ENCODE measurements at places on chromosomes 2 and 18.

DNA sequence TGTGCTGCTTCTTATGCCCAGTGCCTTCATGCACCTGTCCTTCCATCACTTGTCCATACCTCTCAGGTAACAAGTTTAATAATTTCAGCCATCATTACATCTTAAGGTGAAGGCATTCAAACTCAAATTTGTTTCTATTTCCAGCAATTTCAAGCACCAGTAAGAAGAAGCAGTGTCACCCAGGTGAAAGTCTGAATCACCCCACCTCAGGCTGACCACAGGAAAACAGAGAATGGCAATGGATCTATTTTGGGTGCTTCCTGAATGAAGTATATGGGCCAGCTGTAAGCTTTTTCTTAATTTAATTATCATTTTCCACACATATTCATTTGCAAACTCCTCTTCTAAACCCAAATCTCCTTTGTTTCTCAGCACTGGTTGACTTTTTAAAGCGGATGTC, 372.7 kb upstream of the SOX11 start:
- no peak for DNase-seq

DNA sequence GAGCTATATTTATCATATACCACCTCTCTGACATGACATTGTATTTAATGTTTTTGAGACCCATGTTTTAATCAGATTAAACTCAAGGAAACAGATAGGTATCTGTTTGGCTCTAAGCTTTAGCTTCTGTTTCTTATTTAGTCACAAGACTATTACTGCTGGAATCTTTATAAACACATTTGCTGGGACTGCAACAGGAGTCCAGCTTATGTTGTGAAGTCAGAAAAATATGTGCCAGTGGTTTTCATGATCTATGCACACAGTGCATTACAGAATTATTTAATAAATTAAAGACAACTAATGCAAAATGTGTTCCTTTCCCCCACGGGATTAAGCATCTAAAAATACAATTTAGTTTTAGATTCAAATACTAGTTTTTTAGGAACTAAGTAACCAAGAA, 338.9 kb downstream of the ZEB2 start:
- no peak for DNase-seq

DNA sequence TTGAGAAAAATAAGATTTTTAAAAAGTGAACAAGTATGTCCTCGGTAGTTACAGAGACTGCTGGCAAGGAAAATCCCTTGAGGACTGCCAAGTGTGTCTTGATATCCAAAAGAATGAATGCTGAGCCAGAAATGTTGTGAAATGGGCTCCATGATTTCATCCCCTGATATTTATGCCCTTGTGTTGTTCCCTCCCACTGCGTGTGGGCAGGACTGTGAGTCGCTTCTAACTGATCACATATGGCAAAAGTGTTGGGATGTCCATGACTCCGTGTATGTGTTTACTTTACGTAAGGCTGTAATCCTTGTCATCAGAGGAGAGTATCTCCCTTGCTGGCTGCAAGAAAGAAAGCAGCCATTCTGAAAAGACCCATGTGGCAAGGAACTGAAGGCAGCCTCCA, 285.1 kb downstream of the SS18 start:
- no peak for DNase-seq

DNA sequence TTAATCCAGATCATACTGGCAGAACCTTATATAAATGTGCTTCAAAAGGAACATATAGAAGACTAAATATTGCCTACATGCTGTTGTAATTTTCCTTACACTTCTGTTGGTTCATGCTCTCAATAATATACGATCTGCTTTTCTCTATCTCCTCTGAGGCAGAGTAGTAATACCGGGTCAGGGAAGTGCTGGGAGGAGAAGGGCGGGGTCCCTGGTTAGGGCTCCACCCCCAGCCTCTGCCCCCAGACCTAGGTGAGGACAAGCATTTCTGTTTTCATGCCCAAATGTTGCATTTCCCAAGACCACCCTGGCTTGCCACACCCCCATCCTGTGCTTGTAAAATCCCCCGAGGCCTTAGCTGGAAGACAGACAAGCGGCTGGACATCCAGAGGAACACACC, 55.3 kb downstream of the PLA2R1 start:
- DNase-seq, result no peak

- DNase-seq, result no peak
Observed at GRCh38 chr2:232568161-232568560, 17.7 kb downstream of the EIF4E2 start.

GRCh38 chr2:232282508-232283055, 96.0 kb upstream of the ALPP start:
- no peak for DNase-seq

DNA sequence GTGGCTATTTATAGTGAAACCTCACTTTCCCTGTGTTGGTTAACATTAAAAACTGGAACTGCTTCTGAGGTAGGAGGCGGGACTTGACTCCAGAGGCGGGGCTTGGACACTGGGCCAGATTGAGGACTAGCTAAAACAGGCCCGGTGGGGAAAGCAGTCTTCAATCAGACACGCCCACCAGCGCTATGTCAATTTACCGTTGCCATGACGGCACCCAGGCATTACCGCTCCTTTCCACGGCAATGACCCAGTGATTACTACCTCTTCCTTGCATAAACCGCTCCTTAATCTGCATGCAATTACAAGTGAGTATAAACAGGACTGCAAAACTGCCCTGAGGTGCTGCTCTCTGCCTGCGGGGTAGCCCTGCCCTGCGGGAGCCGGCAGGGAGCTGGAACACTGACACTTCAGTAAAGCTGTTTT, 35.3 kb downstream of the LRRFIP1 start:
- DNase-seq, result peak; percentile 63

DNA sequence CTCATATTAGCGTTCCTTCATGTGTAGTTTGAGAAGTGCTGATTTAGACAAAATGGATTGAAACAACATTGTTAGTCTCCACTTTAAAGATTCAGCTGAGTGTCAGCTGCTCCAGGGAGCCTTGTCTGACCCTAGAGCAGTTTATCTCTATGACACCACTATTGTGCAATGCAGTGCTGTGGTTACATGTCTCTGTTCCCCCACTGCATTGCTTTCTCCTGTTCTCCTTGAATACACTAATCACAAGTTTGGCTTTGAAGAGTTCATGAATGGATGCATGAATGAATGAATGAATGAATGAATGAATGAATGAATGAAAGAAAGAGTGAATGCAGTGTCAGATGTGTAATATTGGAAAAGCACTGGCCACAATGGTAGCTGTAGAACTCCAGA, 38.3 kb downstream of the GCG start:
- no peak for DNase-seq

- peak; percentile 11 for DNase-seq
Observed at GRCh38 chr2:237451643-237452469, 35.2 kb upstream of the MLPH start.

DNA sequence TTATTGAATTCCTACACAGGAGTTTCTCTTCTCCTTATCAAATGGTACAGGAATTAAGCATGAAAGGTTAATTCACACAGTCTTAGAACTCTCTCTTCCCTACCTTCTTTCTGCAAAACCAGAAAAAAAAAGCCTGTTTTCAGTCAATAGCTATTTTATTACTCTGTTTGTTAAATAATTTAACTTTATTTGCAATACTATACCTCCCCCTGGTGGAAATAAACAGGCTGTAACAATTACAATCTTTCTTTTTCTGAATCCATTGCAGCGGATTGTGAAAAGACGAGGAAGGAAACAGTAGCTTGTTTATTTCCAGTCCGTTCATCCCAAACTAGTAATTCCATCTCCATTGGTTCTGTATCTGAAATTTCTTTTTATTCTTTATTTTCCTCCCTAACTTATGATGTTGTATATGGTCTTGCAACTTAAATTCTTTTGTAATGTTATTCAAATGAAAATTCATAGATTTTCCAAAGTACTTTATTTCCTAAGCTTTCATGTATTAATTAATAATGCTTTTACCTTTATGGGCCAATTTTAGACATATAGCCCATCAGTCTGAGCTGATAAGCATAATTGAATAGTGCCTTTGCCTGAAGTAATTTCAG, 165.2 kb downstream of the SH3BP4 start:
- no peak for DNase-seq

- no peak for DNase-seq
Observed at GRCh38 chr18:26922313-26922712, 56.8 kb upstream of the AQP4 start.

- no peak for DNase-seq
Observed at GRCh38 chr2:193943406-193943960, 1713.5 kb upstream of the SLC39A10 start.

DNA sequence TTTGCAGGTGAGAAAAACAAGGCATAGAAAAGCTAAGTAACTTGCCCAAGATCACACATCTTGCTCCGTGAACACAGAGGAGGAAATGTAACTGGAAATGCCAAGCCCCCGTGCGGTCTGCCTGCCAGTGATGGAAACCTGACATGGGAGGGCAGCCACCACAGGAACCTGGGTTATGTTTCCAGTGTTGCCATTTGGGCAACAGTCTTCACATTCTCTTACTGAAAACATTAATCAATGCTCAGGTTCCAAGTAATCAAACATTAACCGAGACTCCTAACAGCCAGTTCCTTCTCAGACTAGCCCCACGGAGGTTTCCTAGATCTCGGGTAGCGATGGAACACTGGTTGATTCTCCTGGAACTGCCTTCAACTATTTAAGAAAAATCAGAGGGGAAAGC, 2.5 kb downstream of the TGFA start:
- DNase-seq, result no peak

- no peak for DNase-seq
Observed at GRCh38 chr18:69757733-69758132, 189.9 kb downstream of the CD226 start.

DNA sequence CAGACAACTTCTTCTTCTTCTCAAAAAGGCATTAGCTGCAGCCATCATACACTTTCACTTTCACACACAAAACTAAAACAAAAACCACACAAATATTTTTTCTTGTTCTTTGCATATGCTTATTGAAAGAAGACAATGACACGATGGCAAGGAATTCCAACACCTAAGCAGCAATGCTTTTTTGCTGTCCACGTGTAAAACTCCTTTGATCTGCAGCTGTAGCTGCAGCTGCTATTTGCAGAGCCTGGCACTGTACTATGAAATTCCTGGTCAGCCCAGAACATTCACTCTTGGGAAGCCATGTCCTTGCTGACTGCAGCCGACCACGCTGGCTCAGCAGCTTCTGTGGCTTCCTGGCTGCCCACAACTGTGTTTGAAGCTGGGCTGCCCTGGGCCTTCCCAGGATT, 316.2 kb downstream of the CDH2 start:
- DNase-seq, result no peak

DNA sequence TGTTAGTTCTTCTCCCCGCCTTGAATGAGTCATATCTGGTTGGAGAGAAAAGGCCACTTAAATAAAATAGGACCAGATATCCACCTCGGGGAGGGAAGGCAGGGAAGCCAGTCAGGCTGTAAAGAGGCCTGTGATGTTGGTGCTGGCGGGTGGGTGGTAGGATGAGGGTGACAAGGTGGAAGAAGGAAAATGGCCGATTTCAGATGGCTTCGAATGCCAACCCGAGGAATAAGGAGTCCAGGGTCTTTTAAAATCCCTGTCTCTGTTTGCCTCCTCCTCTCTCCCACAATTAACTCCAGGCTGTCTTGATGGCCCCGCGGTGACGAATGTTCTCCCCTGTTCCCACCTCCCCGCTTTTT, 41.5 kb downstream of the CELF4 start:
- no peak for DNase-seq

- no peak for DNase-seq
Observed at GRCh38 chr2:128600581-128601297, 282.1 kb upstream of the HS6ST1 start.

DNA sequence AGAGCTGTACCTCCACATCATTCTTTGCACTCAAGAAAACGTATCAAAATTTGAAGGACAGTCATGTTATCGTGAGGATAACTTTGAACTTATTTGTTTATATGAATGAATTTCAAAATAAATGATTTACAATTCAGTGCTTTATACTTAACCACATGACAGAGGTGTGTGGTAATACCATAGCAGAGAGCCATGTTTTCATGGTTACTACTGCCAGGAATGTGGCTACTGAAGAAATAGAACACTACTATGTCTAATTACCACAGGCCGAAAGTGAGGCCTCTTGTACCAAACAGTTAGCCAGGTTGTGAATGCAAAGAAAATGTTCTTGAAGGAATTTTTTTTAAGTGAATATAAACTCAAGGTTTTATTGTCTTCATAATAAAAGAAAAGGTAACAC, 49.2 kb downstream of the AAK1 start:
- DNase-seq, result no peak

Data from activated T-cell treated with anti-CD3 and anti-CD28 coated beads, Interleukin-2, amount 50 U/mL, for 48 hours (primary cell).